T-helper 2 cell (primary cell): ENCODE measurements at places on chromosomes 3 and 15.

GRCh38 chr15:33124811-33125210 is 69.7 kb downstream of the FMN1 start:
- no peak for DNase-seq

GRCh38 chr3:101133652-101134051 is 140.4 kb upstream of the ABI3BP start:
- DNase-seq = peak; percentile 21

GRCh38 chr3:44680921-44681455 is 31.5 kb upstream of the ZNF502 start:
- DNase-seq = no peak

DNA sequence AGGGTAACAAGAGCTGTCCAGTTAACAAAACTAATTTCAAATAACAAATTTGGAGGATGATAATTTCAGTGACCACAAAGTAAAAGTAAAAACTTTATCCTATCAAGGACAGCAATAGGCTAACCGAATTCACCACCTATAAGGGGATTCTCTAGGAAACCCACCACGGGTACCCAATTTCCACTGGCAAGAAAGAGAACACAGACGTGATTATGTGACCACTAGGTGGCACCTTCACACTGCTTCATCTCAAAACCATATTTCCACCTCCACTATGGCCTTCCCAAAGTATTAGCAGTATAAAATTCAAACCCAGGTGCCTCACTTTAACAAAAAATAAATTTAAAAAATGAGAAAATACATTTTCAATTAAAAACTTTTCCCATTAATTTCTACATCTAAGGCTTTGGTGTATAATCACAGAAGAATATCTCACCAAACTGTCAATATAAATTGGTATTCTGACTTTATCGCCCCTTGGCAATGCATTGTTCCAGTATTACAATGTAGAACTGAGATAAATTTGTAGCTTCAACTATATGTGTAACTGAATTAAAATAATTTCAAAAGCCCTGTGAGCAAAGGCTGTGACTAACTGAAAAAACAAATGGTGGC is 96.5 kb downstream of the FSIP1 start:
- peak; percentile 5 for DNase-seq

DNA sequence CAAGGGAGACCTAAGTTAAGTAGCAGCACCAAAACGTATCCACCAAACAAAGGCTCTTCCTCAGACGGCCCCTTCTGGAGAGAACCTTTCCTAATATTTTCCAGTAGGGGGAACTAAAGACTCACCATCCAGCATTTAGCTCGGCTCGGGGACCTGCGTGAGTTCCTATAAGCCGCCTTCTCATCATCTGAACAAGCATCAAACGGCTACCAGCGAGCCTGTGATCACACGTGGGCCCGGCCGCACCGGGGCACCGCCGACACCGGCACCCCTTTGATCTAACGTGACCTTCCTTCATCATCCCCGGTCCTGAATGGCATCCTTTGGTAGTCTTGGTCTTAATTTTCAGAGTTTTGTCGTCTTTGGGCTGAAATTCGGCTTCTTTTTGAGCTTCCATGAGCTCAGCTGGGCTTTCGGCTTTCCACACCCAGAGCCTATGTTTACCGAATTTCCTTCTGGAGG is 1.4 kb upstream of the ROBO2 start:
- no peak for DNase-seq

DNA sequence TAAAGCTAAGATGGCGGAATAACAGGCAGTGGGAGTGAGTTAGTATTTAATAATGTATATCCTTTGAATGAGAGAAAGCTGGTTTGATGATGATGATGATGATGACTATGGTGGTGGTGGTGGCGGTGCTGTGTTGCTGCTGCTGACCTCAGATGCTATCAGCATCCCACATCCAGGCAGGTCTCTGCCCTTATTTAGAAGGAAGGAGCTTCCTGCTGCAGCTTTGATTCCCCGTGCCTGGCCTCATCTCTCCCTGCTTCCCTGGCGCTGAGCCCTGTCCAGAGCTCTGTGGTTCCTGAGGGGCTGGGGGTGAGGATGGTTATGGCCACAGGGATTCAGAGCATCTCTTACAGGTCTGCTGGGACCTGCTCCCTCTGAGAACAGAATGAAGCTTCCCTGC is 73.1 kb downstream of the RAB11A start:
- no peak for DNase-seq
